ENCODE measurements at places on chromosomes 6 and 20. TPM values are rescaled to one million over a fixed set of nuclear protein-coding genes. Genes with fewer than 3 reads are reported as not detected.

DNA sequence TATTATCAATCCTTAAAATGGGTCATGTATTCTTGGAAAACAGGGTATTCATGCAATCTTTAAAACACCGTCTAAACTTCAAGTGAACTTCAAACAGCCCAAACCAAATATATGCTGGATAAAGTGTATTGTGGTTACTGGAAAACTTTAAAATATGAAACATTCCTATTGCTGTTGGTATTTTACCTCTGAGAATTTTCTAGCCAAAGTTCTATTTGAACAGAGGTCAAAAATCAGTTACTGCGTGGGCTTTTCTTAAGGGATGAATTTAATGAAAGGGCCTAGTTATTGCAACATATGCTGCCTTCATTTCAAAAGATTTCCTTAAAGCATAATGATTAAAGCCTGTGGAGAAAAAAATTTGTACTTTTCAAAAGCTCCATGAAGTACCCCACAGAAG, 436.0 kb downstream of the PLCB1 start:
- DNase-seq, result peak; percentile 64

DNA sequence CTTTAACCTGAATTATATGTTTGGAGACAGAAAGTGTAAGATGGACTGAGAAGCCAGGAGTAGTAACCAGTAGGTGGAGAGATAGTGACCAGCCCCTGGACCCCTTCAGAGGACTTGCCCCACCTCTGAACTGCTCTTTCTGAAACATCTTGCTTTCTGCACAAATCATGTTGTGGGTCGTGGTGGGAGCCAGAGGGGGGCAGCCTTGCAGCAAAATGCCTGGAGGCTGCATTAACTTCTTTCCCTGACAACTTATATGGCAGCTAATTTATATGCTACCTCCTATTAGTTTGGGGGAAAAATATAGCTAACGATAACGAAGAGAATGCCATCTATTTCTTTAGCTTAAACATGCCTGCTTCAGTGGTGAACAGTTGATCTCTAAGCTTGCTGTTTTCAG, 859.8 kb downstream of the MAFB start:
- no peak for DNase-seq

DNA sequence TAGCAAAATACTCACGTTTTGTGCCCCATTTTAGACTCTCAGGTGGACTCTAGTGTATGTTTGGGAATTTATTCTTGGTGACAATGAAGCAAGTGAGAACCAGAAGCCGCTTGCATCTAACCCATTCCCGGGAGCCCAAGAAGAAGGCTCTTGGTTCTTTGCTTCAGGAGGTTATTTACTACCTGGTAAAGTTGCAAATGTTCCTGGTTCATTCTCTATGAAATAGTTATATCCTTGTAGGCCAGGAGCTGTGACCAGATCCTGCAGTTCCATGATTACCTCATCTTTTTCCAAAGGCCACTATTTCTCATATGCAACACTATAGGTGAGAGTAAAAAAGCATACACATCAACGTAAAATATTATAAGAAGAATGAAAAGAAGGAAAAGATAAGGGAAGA, 60.9 kb upstream of the FABP7 start:
- DNase-seq, result no peak

DNA sequence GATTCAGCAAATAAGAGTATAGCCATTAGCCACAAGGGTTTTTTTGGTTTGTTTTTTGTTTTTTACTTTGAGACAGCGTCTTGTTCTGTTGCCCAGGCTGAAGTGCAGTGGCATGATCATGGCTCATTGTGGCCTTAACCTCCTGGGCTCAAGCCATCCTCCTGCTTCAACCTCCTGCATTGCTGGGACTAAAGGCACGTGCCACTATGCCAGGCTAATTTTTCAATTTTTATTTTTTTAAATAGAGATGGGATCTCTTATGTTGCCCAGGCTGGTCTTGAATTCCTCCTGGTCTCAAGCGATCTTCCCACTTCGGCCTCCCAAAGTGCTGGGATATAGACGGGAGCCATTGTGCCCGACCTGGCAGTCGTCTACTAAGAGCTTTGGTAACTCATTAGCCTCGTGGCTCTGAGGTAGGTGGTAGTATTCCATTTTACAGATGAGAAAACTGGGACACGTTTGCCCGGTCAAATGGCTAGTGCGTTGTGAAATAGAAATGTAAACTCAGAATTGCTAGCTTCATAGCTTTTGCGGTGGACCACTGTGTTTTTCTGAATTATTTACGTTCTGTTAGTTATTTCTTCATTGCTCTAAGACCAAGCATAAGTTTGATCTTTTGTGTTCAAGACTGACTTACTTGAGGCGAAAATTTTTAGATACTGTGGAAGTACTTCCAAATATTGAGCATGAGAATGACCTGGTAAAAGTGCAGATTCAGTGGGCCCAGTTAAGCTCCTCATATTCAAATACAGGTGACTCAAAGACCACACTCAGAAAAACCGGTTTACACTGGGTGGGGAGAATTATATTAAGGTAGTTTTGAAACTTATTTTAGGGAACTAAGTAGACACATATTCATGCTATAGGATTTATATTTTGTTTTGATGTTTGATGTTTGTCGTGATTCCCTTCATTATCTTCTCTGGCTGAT, 2.1 kb downstream of the PANK2 start:
- DNase-seq, result no peak

- no peak for DNase-seq
These were observed 35.1 kb upstream of the SMIM8 start for GRCh38 chr6:87287251-87287650.

GRCh38 chr20:36573798-36574365, 485 bp downstream of the TGIF2 start:
- no peak for DNase-seq

DNA sequence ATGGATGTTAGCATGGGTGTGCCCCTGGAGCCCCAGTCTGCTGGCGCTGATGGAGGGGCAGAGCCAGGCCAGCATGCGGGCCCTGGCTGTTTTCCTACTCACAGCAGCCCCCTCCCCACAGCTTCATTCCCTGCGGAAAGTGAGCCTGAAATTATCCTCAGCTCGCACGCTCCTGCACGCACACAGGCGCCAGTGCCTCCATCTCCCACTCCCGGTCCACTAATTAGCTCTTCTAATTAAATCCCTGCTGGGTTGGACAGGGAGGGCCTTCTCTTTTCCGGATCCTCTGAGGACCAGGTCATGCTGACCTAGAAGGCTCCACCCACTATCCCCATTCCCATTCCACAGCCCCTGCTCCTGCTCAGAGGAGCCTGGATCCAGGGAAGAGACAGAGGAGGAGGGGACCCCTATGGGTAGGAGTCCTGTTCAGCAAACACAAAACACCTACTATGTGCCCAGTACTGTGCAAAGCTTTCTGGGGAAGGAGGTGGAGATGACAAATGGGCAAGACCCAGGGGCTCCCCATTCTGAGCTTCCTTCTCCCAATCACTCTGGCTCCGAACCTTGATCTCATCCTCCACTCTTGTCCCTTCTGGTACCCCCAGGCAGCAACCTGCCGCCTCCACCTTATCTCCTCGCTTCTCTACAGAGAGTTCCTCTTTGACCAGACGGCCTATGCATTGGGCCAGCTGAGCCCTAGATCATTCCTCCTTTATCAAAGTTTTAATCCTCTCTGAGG, 70.2 kb upstream of the CCDC167 start:
- DNase-seq, result no peak

DNA sequence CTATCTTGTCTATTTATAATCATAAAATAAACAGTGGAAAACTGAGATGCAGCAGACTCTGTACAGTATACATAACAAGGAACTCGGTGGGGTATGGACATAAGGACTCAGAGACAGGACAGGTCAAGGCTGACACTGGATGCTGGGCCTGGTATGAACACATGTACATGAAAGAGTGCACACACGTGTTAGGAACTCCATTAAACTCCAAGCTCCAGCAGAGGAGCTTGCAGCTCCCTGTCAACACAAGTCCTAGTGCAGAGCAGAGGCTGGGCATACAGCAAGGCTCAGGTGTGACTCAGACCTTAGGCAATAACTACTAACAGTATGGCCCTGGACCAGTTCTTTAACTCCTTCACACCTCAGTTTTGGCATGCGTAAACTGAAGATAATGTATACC, 17.1 kb downstream of the NAPB start:
- DNase-seq, result peak; percentile 45

Gene SIRPA
- 56.9 TPM for total RNA-seq

Gene ABCF1
- 77.8 TPM for total RNA-seq

Gene SEC23B
- total RNA-seq, result 114 TPM
